ENCODE measurements at places on chromosomes 3 and 15. TPM values are rescaled to one million over a fixed set of nuclear protein-coding genes. Genes with fewer than 3 reads are reported as not detected.

The KBTBD13 gene
- not detected for total RNA-seq

The TEX264 gene
- total RNA-seq, result 11.9 TPM

The ITGA11 gene
- 0.06 TPM for total RNA-seq

- no peaks in the 10 kb centered on the region for H3K4me1 ChIP-seq
- no peaks in the 10 kb centered on the region for H3K36me3 ChIP-seq
- no peak overlapping the region for H3K27ac ChIP-seq
- no peaks in the 10 kb centered on the region for H3K27me3 ChIP-seq
Observed at GRCh38 chr3:39105687-39106063, 1.8 kb downstream of the GORASP1 start.

The CLCN2 gene
- 13.7 TPM for total RNA-seq

The UROC1 gene
- total RNA-seq, result not detected

The GOLGA6A gene
- 3.3 TPM for total RNA-seq

DNA sequence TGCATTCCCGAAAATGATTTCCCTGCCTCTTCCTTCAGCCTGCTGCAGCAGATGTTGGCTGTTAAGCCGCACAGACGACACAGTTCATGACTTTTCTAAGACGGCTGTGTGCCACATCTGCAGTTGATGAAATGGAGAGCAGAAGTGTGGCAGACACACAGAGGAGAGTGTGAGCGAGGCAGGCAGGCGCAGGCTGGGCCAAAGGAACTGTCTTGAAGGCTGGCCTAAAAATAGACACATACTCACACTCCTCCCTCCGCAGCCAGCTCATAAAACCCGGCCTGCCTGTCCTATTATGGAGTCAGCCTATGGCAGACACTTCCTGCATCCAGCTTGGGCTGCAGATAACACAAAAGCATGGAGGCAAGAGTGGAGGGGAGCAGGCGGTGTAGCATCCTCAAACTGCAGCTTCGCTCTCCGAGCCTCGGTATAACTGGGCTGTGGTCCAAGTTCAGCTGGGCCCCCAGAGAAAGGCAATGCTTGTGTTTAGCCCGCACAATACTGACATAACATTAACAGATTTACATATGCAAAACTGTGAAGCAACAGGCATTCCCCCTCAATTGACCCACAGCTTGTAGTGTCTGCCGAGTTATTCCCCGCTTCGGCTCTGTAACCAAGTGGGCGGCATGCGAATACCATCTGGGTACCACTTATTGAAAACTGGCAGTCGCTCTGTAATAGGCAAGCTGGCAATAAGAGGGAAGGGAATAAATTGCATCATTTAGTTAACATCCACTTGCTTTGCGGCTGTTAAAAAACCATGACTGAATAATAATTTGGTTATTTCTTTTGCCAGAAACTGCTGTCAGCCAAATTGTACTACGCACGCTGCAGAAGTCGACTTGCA is 40.8 kb downstream of the FOXP1 start:
- no peak overlapping the region for H3K4me3 ChIP-seq
- H3K27me3 ChIP-seq, result no peaks in the 10 kb centered on the region
- peaks cover 14% of the 10 kb centered on the region for H3K4me1 ChIP-seq
- no peak for DNase-seq

- no peak overlapping the region for H3K27ac ChIP-seq
- DNase-seq, result no peak
- no peak overlapping the region for H3K4me3 ChIP-seq
- no peaks in the 10 kb centered on the region for H3K36me3 ChIP-seq
- no peaks in the 10 kb centered on the region for H3K27me3 ChIP-seq
Observed at GRCh38 chr3:178743297-178743696, 207.1 kb downstream of the KCNMB2 start.

DNA sequence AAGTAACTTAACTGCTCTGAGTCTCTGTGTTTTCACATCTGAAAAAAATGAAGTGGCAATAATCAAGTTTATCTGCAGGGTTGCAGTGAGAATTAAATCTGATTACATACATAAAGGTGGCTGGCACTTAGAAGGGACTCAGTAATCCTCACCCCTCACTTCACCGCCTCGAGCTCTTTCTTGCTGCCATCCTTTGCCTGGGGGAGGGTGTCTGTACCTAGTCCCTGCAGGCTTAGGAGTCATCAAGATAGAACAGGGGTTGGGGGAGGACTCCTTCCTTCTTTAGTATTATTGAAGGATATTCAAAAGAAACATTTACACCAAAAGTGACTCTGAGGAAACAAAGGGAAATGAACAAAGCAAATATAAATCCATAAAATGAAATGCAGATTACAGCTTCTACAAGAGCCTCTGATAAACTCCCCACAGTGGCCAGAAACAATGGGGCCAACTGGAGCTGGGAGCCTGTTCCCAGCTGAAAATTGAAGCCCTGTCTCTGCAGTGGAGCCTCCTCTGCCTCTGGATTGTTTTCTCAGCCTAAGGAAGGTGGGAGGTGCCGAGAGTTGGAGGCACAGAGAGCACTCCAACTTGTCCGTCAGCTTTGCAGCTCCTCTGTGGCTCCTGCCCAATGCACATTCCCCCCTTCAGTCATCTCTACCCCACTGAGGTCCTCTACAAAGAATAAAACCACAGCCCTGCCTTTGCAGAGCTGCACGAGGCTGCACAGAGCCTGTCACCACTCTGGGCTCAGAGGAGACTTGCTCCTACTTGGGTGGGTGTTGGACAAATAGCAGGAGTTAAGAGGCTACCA is 41.8 kb downstream of the CRYGS start:
- no peaks in the 10 kb centered on the region for H3K36me3 ChIP-seq
- peak; percentile 45 for DNase-seq
- no peak overlapping the region for H3K4me3 ChIP-seq
- no peak overlapping the region for H3K27ac ChIP-seq

DNA sequence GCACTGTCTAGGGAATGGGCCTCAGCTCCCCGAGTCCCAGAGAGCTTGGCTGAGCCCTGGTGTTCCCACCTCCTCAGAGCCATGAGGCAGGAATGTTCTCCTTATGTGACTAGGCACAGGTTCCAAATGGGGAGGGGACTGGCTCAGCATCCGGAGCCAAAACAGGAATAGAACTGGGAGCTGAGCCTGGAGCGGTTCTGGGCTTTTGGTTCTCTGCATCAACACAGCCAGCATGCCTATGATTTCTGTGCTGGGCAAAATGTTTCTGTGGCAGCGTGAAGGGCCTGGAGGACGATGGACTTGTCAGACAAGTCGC is at the start of gene FAM131A:
Gene FAM131A (plus strand): TSS at position 202 of the 316 bp plus-strand sequence. CDS start 31 bp downstream, at position 233.
- DNase-seq, result no peak
- H3K4me3 ChIP-seq, result peak within 1 kb of the TSS; percentile 83
- H3K4me1 ChIP-seq, result peaks cover 27% of the 10 kb centered on the region
- H3K27me3 ChIP-seq, result no peaks in the 10 kb centered on the region

DNA sequence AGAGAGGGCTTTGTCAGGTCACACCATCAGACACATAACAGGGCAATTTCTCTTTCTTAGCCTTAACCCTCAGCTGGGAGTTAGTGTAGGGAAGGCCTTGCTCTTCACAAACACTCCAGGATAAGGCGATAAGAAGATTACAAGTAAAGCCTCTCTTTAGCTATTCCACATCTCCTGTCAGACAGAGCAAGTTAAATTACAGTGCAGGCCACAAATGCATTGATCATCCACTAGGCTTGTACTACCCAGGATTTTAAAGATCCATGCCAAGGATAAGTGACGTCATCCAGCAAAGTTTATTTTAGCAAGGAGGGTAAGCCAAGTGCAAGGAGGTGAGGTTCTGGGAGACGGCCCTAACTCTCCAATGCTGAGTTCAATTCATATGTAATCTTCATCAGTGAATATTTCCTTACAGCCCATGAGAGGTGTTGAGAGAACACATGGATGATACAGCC is 890.6 kb upstream of the NR2F2 start:
- H3K4me1 ChIP-seq, result no peaks in the 10 kb centered on the region
- no peaks in the 10 kb centered on the region for H3K36me3 ChIP-seq
- no peak overlapping the region for H3K4me3 ChIP-seq
- no peak for DNase-seq
- no peak overlapping the region for H3K27ac ChIP-seq
- no peaks in the 10 kb centered on the region for H3K27me3 ChIP-seq

All from H1 (cell line).